Activated gamma-delta T cell treated with Interleukin-2 at 50 U/mL for 16 hours (primary cell): ENCODE measurements at places on chromosomes 13 and 19.

DNA sequence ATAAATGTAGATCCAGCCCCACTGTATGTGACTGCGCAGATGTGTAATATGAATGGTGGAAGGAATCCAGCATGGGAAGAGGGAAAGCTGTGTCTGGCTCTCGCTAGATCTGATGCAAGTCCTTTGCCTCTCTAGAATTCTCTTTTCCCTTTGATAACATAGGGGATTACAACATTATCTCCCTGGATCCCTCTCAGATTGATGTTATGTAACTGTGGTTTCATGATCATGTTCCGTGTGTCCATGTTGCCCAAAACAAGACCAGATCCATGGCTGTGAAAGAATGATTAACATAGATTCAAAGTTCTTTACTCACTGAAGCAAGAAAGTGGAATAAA is 184.0 kb upstream of the UBL3 start:
- DNase-seq = no peak

GRCh38 chr13:107518780-107519179 is 696.6 kb downstream of the LIG4 start:
- no peak for DNase-seq

DNA sequence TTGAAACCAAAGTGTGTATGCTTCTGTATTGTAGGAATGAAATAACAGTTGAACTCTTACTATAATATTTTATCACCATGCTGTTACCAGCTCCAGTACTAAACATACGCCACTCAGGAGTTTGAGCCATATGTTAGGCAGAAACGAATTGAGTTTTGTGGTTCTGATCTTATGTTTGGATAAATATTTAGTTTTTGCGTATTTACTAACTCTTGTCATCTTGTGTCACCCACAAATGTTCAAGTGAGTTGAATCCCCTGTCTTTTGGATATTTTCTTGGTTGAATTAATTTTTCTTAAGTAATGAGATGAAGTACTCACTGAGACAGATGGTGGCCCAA is 1.5 kb downstream of the FNDC3A start:
- DNase-seq = no peak

DNA sequence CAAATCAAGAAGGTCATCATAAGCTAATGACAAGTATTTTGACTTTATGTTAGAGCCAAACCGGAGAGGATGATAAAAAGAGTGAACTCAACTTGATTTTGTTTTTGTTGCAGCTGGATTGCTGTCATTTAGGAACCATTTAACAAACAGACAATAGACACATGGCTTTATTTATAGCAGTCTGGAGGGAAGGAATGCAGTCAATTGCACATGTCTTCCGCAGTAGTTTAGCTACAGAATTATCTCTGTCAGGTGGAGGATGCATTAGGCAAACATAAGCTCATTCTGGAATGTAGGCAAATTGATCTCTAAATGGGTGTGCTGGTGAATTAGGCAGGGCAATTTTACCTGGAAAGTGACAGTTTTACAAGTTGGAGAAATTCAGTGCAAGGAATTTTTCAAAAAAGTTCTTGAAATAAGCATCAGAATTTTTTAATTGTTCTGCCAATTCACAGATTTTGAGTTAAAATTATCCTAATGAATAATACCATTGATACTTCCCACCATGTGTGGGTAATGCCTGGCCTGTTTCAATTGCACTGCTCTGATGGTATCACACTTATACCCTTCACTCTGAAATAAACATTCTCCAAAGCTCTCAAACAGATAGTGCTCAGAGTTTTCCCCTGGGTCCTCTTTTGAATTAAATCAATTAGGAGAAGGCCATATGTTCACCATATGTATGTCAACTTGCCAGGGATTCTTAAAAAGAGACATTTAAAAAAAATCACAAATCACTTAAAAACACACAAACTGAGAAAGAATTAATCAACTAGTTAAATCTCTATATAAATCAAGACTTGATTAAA is 318.3 kb downstream of the NDFIP2 start:
- no peak for DNase-seq

DNA sequence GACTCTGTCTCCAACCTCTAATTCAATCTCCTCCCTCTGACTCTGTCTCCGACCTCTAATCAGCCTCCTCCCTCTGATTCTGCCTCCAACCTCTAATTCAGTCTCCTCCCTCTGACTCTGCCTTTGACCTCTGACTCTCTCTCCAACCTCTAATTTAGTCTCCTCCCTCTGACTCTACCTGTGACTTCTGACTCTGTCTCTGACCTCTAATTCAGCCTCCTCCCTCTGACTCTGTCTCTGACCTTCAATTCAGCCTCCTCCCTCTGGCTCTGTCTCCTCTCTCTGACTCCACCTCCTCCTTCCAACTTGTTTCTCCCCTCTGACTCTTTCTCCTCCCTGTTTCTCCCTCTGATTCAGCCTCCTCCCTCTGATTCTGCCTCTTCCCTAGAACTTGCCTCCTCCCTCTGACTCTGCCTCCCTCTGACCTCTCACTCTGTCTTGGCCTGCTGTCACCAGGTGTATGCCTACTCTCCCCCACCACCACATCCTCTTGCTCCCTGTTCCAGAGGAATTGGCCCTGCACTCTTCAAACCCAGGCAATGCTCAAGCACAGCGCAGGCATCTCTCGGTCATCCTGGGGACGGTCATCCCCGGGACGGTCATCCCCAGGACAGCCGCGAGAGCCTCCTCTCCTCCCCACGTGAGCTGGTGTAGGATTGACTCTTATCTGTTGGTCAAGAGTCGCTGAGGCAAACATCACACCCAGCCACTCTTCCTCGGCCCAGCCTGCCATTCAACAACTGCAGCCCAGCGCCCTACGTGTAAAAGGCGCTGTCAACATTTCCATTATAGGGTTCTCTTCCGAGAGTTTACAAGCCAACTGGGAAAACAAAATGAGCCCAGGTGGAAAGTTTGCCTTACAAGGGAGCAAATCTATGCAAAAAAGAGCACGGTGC is 60.2 kb downstream of the ZIC5 start:
- no peak for DNase-seq

DNA sequence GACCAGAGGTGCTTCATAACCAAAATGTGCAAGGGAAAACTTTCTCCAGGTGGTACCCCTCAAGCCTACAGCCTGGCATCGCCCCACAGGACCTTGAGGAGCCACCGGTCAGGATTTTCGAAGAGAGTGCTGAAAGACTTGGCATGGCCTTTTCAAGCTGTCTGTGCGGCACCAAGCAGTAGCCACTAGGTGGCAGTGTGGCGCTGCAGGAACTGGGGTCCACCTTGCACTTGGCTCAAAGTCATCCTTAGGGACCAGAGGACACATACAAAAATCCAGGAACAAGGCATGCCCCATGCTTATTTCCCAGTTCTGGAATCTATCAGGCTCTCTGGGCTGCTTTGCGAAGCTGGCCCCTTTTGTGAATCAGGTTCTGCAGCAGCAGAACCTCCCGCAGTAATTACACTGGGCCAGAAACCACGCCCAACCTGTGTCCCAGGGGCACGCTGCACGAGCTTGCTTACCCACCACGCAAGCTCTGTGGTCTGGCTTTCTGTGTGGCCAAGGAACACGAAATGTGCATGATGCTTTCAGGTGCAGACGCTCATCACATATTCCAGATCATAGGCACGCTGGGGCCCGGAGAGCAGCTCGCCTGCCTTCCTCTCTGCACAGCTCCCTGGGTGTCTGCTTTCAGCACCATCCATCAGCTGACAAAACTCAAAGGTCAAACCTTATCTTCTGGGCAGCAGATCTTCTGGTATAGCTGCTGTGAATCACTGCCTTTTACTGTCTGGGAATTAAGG is 87.2 kb downstream of the SLC7A1 start:
- DNase-seq = peak; percentile 75

GRCh38 chr13:101649488-101650126 is 197.1 kb downstream of the ITGBL1 start:
- no peak for DNase-seq

DNA sequence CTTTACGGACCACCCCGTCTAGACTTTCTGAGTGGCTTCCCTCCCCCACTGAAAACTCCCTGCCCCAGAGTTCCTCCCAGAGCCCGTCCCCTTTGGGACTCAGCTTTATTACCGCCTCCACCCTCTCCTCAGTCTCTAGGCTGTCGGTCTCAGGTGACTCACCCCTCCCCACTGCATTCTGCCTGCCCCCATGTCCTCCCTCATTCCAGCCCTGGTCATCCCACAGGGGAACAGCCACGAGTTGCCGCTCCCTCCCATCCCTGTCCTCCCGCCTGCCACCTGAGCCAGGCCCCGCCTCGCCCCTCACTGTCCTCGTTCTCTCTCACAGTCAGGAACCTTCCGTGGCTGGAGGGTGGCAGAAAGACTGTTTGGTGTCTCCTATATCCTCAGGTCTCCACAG is 57.3 kb downstream of the SMARCA4 start:
- no peak for DNase-seq
